ENCODE measurements at places on chromosomes 7 and 10.
A peak's percentile ranks its signal among the peaks of the same experiment; 100 is the strongest.

DNA sequence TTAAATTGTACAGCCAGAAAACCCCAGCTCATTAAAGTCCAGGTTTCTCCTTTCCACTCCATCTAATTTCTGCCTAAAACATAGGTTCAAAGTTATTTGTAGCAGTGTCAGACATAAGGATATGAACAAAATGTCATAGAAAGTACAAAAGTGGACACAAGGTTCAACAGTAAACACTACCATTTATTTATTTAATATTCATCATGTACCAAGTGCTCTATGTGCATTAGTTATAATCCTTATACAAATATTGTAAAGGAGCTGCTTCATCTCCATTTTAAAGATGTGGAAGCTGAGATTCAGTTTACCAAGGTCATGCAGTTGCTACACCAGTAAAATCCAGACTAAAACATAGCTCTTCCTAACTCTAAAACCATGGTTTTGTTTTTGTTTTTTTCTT is 52.0 kb upstream of the CDK1 start:
- no peak for DNase-seq
- H3K27ac ChIP-seq: no peak overlapping the region
- no peaks in the 10 kb centered on the region for H3K4me1 ChIP-seq
- no peaks in the 10 kb centered on the region for H3K36me3 ChIP-seq
- no peaks in the 10 kb centered on the region for H3K27me3 ChIP-seq
- no peak overlapping the region for H3K4me3 ChIP-seq

DNA sequence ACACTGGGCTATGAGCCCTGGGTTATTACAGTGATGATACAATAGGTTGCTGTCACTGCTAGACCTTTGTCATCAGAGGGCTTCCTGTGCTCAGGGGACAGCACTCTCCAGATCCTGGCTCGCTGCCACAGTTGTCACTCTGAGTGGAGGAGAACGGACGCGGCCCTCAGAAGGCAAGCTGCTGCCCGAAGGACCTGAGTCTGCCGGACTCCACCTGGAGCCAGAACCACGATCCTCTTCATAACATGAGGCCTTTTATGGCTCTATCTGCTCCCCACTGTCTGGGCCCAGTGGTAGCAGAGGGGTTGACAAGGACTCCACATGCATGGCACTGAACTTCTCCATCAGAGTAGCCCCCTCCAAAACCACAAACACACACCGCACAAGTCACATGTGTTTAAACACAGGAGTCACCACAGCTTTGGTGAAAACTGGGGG is 94.7 kb upstream of the EFCAB10 start:
- no peak overlapping the region for H3K4me3 ChIP-seq
- no peak overlapping the region for H3K27ac ChIP-seq
- no peaks in the 10 kb centered on the region for H3K36me3 ChIP-seq
- H3K27me3 ChIP-seq: no peaks in the 10 kb centered on the region

DNA sequence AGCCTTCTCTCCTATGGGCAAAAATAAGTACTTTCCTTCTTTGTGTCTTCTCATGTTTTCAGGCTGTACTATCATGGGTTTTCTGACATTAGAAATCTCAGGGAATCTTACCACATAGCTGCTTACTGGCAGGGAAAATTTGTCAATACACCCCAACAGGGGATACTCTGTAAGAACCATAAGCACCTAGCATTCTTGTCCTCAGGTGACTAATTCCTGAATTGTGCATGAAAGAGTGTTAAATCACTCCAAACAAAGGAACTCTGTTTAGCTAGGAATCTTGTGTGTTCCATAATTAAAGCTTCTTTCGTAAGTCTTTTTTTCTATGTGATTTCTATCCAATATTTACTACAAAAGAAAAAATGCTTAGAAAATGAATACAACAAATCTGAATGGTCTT is 206.7 kb upstream of the POT1 start:
- H3K36me3 ChIP-seq: no peaks in the 10 kb centered on the region
- no peaks in the 10 kb centered on the region for H3K27me3 ChIP-seq
- no peak for DNase-seq
- H3K4me3 ChIP-seq: no peak overlapping the region
- H3K4me1 ChIP-seq: no peaks in the 10 kb centered on the region

DNA sequence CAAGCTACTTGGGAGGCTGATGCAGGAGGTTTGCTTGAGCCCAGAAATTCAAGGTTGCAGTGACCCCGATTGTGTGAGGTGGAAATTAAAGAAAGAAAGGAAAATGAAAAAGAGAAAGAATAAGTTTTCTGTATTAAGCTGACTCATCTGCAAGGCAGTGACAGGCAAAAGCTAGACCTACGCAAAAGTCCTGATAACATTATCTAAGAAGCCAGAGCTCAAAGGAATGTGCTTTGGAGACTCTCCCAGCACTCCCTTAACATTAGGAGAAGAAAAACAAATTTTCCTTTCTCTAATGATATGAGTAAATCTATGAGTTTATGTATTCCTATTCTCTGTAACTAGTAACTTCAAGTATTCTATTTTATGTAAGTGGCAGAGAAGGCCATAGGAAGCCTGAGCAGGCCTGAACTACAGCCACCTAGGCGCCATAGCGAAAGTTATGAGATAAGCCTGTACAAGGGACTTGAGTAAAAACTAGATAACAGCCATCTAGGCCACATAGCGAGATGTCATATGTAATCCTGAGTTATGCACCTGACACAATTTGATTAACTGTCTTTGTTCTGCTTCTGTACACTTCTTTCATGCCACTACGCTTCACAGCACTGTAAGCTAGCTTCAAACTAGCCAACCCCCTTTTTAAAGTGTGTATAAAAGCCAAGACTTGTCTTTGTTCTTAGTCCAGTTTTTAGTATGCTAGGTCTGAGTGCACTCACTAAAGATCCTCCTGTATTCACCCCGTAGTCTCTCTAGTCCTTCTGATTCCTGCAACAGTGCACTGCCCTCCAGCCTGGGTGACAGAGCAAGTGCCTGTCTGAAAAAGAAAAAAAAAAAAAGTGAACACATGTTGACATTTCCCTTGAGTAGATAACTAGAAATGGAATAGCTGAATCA is 9.4 kb upstream of the ZWINT start:
- H3K4me3 ChIP-seq: no peak overlapping the region
- H3K4me1 ChIP-seq: no peaks in the 10 kb centered on the region
- no peaks in the 10 kb centered on the region for H3K36me3 ChIP-seq

GRCh38 chr7:87219545-87220025 is at the start of gene TMEM243:
Gene TMEM243, minus strand, starts transcription at chr7:87219732. Its CDS starts 229 bp downstream, at chr7:87219503.
- peaks cover 8% of the 10 kb centered on the region for H3K4me1 ChIP-seq
- peak; percentile 39 for DNase-seq
- no peaks in the 10 kb centered on the region for H3K27me3 ChIP-seq
- H3K36me3 ChIP-seq: no peaks in the 10 kb centered on the region
- H3K27ac ChIP-seq: peak within 1 kb of the TSS; percentile 91

- no peak for DNase-seq
- no peaks in the 10 kb centered on the region for H3K27me3 ChIP-seq
- no peaks in the 10 kb centered on the region for H3K4me1 ChIP-seq
- H3K36me3 ChIP-seq: no peaks in the 10 kb centered on the region
- no peak overlapping the region for H3K27ac ChIP-seq
These were observed 39.4 kb downstream of the AOC1 start for GRCh38 chr7:150891740-150892139.

DNA sequence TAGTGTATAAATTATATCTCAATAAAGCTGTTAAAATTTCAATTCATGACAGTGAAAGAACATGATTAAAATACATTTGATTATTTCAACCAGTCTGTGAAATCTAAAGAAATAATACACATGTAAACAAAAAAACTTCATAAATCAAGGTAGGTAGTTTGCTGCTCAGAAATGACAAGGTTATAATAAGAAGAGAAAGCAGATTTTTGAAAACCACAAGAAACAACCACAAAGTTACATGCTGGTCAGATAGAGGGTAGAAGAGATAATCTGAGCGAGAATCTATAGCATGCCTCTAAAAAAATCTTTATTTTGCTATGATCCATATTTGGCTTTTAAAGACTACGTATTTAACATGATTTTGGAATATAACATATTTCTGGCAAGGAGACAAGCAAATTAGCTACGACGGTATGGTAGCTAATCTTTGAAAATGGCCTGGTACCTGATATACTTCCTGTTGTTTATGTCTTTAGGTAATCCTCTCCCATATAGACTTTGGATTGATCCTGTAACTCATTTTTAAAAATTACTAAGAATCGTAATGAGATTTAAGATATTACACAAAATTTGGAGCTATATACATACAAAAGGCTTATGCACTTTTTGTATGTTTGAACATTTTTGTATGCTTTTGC is 23.5 kb upstream of the VCL start:
- no peaks in the 10 kb centered on the region for H3K27me3 ChIP-seq
- no peaks in the 10 kb centered on the region for H3K4me1 ChIP-seq
- no peak overlapping the region for H3K4me3 ChIP-seq
- no peak for DNase-seq

DNA sequence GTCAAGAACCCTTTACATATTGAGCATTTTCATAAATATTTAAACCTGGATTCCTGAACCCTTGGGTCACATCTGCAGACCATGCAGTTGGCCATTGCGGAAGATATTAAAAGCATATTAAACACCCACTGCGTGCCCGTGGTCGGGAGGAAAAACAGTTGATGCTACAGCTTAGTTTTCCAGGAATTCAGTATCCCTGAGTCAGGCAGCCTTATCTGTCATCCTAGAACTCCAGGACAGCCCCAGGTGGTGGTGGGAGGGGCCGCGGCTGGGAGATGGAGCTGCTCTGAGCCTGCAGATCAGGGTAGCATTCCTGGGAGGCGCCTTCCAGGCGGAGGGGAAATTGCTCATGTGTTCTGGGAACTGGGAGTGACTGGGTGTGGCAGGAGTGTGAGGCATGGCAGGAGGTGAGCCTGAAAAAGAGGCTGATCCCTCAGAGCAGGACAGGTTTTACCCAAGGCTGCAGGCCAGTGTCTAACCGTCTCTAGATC is 222.9 kb upstream of the SH2B2 start:
- no peaks in the 10 kb centered on the region for H3K27me3 ChIP-seq
- no peak for DNase-seq
- H3K4me3 ChIP-seq: no peak overlapping the region
- no peak overlapping the region for H3K27ac ChIP-seq

DNA sequence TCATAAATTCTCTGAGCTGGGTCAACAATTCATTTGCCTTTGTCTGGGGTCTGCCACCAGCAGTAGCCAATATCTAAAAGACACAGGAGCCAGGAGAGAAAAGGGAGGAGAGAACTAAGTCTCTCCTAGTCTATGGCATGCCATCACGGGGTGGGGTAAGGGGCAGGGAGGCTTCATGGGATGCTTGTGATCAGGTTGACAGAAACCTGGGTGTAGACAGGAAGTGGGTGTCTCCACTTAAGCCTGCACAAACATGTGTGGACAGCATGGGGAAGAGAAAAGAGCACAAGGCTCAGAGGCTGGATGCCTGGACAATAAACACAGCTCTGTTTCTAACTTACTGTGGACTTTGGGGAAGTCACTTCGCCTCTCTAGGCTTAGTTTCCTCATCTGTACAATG is 11.5 kb upstream of the C10orf53 start:
- H3K4me1 ChIP-seq: no peaks in the 10 kb centered on the region
- H3K4me3 ChIP-seq: no peak overlapping the region
- H3K27me3 ChIP-seq: no peaks in the 10 kb centered on the region
- no peaks in the 10 kb centered on the region for H3K36me3 ChIP-seq
- no peak overlapping the region for H3K27ac ChIP-seq

DNA sequence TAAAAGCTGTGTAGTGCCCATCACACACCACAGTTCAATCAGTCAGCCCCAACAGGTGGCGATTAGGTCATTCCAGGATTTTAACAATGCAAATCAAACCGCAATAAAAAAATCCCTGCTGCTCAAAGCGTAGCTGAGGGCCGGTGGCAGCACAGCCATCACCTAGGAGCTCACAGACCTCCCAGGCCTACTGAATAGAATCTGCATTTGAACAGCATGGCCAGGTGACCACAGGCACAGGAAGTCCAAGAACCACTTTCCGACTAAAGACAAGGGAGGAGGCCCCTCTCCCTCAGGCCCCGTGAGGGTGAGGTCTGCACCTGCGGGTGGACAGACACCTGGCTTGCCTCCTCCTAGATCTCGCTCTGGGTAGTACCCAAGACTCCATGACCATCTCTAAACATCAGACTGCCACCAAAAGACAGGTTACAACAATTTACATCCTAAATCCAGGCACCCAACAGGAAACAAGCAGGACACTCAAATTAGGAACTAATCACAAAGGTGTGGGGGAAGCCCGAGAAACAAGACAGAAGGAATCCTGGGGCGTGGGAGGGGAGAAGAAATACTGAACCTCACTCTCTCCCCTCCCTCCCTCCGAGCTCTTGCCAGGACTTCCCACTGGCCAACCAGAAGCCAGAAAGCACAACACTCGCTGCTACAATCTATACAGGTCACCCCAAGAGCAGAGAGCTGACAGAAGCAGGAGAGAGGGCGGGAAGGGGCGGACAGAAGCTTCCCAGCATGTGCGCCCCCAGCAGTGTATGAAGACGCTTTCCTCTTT is 19.2 kb downstream of the GNA12 start:
- H3K27me3 ChIP-seq: no peaks in the 10 kb centered on the region
- peaks cover 3% of the 10 kb centered on the region for H3K4me1 ChIP-seq
- no peak overlapping the region for H3K4me3 ChIP-seq
- H3K27ac ChIP-seq: no peak overlapping the region
- no peaks in the 10 kb centered on the region for H3K36me3 ChIP-seq

DNA sequence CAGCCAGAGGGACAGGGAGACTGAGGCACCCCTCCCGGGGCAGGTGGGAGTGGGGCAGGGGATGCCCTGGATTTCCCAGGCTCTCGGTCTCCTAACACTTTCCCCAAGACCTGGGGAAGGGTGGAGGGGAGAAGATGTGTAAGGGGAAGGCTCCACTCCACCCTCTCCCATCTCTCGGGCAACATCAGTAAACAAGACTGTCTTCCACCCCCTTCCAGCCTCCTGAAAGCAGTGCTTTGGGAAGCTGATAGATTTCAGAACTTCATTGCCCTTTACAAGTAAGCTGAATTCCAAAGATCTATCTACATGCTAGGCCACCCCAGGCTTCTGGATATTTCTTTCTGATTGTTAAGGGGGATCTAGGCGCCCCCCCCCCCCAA is 3.7 kb downstream of the FLNC start:
- H3K4me3 ChIP-seq: peak overlapping the region; percentile 88
- peaks cover 26% of the 10 kb centered on the region for H3K36me3 ChIP-seq
- DNase-seq: no peak
- no peaks in the 10 kb centered on the region for H3K27me3 ChIP-seq
- H3K4me1 ChIP-seq: peaks cover 33% of the 10 kb centered on the region

GRCh38 chr7:77205706-77206105 is 6.1 kb upstream of the FGL2 start:
- H3K4me1 ChIP-seq: no peaks in the 10 kb centered on the region
- no peak overlapping the region for H3K27ac ChIP-seq
- H3K27me3 ChIP-seq: no peaks in the 10 kb centered on the region
- no peak overlapping the region for H3K4me3 ChIP-seq
- DNase-seq: no peak
- H3K36me3 ChIP-seq: no peaks in the 10 kb centered on the region

Measured in ascending aorta (tissue), 2 donors.